ENCODE measurements at places on chromosomes 1 and 21.

- DNase-seq, result no peak
Observed at GRCh38 chr21:34944015-34944755, 104.9 kb downstream of the RUNX1 start.

DNA sequence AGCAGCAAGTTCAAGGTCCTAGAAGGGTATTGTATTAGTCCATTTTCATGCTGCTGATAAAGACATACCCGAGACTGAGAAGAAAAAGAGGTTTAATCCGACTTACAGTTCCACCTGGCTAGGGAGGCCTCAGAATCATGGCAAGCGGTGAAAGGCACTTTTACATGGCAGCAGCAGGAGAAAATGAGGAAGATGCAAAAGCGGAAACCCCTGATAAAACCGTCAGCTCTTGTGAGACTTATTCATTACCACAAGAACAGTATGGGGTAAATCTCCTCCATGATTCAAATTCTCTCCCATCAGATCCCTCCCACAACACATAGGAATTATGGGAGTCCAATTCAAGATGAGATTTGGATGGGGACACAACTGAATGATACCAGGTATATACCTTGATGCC is 409.5 kb downstream of the NTNG1 start:
- DNase-seq, result no peak

- DNase-seq, result no peak
Observed at GRCh38 chr1:248757784-248758195, 2.2 kb upstream of the LYPD8 start.

- no peak for DNase-seq
Observed at GRCh38 chr1:204558467-204558866, 42.3 kb downstream of the MDM4 start.

DNA sequence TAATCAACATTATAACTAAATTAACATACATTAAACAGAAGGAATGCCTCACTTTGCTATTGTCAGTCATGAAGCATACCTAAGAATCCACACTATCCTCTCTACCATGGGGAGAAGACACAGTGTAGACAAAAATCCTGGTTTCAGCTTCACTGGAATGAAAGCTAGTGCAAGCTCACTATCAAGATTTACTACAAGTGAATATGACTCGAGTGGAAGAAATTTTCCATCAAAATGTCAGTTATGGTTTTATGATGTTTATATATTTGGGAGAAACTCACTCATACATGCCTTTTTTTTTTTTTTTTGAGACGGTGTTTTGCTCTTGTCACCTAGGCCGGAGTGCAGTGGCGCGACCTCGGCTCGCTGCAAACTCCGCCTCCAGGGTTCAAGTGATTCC is 424.3 kb downstream of the KCNT2 start:
- DNase-seq, result no peak

- no peak for DNase-seq
Observed at GRCh38 chr1:19096036-19096833, 113.8 kb downstream of the UBR4 start.

Measured in stimulated activated CD4-positive, alpha-beta T cell treated with anti-CD3 and anti-CD28 coated beads, Interleukin-4, amount 100 ng/mL, for 1 hour (primary cell).